Esophagus muscularis mucosa (tissue), 4 donors: ENCODE measurements at places on chromosomes 12 and 14. TPM values are rescaled to one million over a fixed set of nuclear protein-coding genes. Genes with fewer than 3 reads are reported as not detected.

DNA sequence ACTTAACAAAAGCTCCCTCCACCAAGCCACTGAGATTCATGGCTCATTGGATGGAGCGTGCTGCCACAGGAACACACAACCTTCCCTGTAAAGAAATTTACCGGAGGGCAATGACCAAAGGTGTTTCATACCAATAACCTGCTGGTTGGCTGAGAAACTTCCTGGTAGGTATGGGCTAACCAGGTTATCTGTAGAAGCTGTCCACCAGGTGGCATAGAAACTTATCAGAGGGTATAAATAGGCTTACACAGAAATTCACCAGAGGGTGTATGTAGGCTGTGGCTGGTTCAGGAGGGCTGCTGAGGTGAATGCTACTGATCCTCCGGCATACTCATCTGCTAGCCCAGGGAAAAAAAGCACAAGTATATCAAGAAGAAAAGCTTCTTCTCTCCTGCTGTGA, 27.1 kb upstream of the MTERF2 start:
- no peak overlapping the region for H3K27ac ChIP-seq
- peaks cover 14% of the 10 kb centered on the region for H3K4me1 ChIP-seq
- H3K4me3 ChIP-seq = no peak overlapping the region
- no peaks in the 10 kb centered on the region for H3K27me3 ChIP-seq

DNA sequence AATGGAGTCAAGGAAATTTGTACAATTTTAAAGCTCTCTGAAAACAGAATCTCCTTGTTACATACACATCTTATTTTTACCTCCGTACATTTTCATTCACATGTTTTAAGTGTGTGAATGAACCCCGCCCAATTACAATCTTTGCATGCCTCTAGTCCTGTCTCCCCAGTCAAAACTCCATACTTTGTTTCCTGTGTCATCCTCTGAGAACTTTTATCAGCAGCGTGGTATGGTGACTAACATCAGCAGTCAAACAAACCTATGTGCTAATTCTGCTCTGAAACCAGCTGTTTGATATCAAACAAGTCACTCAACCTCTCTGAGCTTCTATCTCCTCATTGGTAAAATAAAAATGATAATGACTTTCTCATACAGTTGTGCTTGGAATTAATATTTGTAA, 15.8 kb upstream of the ERGIC2 start:
- no peaks in the 10 kb centered on the region for H3K4me1 ChIP-seq
- no peak overlapping the region for H3K27ac ChIP-seq
- H3K27me3 ChIP-seq = no peaks in the 10 kb centered on the region
- H3K36me3 ChIP-seq = no peaks in the 10 kb centered on the region

DNA sequence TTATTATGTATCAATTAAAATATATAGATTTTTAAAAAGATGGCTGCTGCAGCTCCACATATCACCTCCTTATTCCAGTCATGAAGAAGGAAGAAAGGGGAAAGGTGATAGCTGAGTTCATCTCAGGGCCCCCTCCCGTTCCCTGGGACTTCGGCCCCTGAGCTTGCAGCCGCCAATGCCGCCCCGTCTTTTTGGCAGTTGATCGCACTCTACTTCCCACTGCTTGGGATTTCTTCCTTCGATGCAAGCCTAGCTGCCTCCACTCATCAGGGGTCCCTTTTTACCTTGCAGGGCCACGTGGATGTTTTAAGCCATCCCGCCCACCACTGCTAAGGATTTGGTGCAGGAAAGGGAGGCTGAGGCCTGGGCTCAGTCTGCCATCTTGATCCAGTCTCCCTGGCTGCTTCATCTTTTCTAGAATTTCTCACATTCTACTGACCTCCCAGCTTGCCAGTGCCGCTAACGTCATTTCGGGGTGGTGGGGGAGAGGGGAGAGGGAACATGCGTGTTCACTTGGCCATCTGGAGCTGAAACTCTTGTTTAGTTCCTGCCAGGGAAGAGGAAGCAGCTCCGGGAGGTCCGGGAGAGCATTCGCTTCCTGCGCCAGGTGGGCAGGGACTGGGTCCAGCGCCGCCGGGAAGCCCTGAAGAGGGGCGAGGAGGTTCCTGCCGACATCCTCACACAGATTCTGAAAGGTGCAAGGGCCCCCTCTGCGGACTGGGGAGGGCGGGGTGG, 31.3 kb downstream of the CYP46A1 start:
- peak; percentile 68 for DNase-seq
- H3K27me3 ChIP-seq = no peaks in the 10 kb centered on the region
- no peak overlapping the region for H3K4me3 ChIP-seq
- H3K27ac ChIP-seq = no peak overlapping the region
- H3K4me1 ChIP-seq = no peaks in the 10 kb centered on the region
- H3K36me3 ChIP-seq = no peaks in the 10 kb centered on the region

DNA sequence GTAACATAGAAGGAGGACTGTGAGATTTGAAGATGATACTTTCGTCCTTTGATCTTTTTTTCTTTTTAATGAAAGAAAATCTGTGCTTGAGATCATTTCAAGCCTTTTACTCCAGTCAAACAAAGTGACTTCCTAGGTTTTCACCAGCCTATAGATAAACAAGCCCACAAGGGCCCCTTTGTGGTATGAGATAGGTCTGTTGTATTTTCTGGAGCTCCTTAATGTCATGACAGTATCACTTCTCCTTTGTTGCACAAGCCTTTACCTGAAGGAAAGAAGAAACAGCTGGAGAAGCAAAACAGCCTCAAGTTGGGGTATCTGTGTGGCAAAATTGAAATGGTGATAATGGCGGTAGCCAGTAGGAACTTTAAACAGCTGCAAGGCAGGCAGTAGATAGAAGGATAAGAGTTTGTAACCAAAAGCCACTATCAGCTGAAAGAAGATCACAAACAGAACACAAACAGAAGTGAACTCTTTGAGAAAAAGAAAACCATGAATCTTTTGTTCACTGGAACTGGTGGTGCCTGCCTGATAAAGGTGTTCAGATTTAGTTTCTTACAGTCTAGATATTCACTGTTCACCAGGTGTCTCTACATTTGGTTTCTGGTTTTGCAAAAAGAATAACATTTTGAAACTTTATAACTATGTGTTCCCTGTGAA, 96.8 kb downstream of the LGR5 start:
- no peaks in the 10 kb centered on the region for H3K4me1 ChIP-seq
- H3K36me3 ChIP-seq = no peaks in the 10 kb centered on the region
- no peak overlapping the region for H3K27ac ChIP-seq
- no peak for DNase-seq
- no peaks in the 10 kb centered on the region for H3K27me3 ChIP-seq

DNA sequence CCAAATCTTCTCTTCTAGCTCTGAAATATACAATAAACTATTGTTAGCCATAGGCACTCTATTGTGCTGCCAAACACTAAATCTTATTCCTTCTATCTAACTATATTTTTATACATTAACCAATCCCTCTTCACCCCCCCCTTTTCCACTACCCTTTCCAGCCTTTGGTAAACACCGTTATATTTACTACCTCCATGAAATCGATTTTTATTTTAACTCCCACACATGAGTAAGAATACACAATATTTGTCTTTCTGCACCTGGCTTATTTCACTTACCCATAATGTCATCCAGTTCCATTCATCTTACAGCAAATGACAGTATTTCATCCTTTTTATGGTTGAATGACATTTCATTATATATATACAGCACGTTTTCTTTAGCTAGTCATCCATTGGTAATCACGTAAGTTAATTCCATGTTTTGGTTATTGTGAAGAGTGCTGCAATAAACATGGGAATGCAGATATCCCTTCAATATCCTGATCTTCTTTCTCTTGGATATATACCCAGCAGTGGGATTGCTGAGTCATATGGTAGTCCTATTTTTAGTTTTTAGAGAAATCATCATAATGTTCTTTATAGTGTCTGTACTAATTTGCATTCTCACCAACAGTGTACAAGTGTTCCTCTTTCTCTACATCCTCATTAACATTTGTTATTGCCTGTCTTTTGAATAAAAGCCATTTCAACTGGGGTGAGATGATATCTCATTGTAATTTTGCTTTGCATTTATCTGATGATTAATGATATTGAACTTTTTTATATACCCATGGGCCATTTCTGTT, 34.2 kb upstream of the PLBD1 start:
- no peak for DNase-seq
- H3K36me3 ChIP-seq = no peaks in the 10 kb centered on the region
- no peak overlapping the region for H3K27ac ChIP-seq

DNA sequence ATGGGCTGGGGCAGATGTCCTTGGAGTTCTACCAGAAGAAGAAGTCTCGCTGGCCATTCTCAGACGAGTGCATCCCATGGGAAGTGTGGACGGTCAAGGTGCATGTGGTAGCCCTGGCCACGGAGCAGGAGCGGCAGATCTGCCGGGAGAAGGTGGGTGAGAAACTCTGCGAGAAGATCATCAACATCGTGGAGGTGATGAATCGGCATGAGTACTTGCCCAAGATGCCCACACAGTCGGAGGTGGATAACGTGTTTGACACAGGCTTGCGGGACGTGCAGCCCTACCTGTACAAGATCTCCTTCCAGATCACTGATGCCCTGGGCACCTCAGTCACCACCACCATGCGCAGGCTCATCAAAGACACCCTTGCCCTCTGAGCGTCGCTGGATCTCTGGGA, 2.7 kb upstream of the SMIM41 start:
- H3K27ac ChIP-seq = no peak overlapping the region
- no peaks in the 10 kb centered on the region for H3K27me3 ChIP-seq
- DNase-seq = no peak

GRCh38 chr14:94583557-94583956, 2.3 kb downstream of the SERPINA5 start:
- no peak overlapping the region for H3K27ac ChIP-seq
- no peak overlapping the region for H3K4me3 ChIP-seq
- peaks cover 21% of the 10 kb centered on the region for H3K4me1 ChIP-seq
- no peak for DNase-seq

Gene PRDM4
- total RNA-seq = 24.7 TPM

Gene TSHR
- total RNA-seq = not detected

Gene TNFAIP2
- 29.0 TPM for total RNA-seq

DNA sequence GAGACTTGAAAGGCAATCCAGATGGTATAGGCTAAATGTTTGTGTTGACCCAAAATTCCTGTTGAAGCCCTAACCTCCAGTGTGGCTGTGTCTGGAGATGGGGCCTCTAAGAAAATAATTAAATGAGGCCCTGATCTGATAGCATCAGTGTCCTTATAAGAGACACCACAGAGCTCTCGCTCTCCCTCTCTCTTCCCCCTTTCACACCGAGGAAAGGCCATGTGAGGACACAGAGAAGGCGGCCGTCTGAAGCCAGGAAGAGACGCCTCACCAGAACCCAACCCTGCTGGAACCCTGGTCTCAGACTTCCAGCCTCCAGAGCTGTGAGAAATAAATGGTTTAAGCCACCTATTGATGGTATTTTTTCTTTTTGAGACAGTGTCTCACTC, 87.5 kb downstream of the SCARB1 start:
- no peak for DNase-seq
- peaks cover 10% of the 10 kb centered on the region for H3K4me1 ChIP-seq
- no peak overlapping the region for H3K27ac ChIP-seq
- no peaks in the 10 kb centered on the region for H3K27me3 ChIP-seq
- H3K4me3 ChIP-seq = no peak overlapping the region
- H3K36me3 ChIP-seq = no peaks in the 10 kb centered on the region

- no peaks in the 10 kb centered on the region for H3K36me3 ChIP-seq
- H3K27me3 ChIP-seq = no peaks in the 10 kb centered on the region
- no peak overlapping the region for H3K4me3 ChIP-seq
- no peaks in the 10 kb centered on the region for H3K4me1 ChIP-seq
- DNase-seq = no peak
Observed at GRCh38 chr14:70149596-70150165, 39.1 kb downstream of the SLC8A3 start.

DNA sequence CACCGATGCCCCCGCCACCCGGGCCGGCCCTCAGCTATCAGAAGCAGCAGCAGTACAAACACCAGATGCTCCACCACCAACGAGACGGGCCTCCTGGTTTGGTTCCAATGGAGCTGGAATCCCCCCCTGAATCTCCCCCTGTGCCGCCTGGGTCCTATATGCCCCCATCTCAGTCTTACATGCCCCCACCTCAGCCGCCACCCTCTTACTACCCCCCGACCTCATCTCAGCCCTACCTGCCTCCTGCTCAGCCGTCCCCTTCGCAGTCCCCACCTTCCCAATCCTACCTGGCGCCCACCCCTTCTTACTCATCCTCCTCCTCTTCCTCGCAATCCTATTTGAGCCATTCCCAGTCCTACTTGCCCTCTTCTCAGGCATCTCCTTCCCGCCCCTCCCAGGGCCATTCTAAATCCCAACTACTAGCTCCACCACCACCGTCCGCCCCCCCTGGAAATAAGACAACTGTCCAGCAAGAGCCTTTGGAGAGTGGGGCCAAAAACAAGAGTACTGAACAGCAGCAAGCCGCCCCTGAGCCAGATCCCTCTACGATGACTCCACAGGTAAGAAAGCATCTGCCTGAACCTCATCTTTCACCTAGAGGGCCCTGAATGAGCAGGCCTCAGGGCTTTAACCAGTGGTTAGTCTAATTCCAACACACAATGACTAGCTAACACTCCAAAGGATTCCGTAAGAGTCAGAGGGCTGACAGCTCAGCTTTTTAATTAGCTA, 851 bp downstream of the YLPM1 start:
- H3K27ac ChIP-seq = peak overlapping the region; percentile 86
- H3K4me1 ChIP-seq = peaks cover 54% of the 10 kb centered on the region
- no peaks in the 10 kb centered on the region for H3K27me3 ChIP-seq

DNA sequence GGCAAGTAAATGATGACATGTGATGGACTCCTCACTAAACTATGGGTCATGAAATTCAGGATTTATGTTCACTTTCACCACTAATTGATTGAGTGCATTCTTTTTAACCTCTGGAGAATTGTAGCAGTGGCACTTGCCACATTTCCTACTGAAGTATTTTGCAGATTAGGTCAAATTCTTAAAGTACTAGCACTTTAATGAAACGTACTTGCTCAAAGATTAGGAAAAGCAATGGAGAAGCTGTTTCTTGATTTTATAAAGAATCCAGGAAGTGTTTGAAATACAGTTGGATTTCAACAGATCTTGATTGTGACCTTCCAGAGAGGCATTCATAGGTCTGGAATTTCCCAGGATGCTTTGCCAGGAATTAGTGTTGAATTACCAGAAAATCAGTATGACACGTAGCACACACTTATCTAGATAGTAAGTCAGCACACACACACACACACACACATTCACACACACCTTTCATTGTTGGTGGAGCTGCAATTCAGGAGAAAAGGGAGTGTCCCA, 162.6 kb downstream of the MYRFL start:
- H3K27me3 ChIP-seq = no peaks in the 10 kb centered on the region
- H3K4me3 ChIP-seq = peak overlapping the region; percentile 22
- H3K36me3 ChIP-seq = no peaks in the 10 kb centered on the region
- peak overlapping the region; percentile 72 for H3K27ac ChIP-seq
- DNase-seq = no peak

DNA sequence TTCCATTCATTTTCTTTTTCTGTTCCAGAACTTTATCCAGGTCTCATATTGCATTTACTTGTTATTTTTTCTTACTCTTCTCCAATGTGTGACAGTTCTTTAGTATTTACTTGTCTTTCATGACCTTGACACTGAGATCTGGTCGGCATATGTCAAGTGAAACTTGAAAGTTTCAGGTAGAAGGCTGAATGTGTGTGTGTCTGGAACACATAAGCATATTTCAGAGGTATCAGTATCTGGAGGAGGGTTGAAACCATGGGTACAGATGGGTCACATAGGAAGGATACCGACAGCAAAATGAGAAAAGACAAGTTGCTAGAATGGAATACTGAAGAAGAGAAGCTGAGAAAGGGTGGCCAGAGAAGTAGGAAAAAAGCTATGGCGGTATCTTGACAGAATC, 22.5 kb upstream of the PTGDR start:
- H3K27ac ChIP-seq = no peak overlapping the region
- H3K4me1 ChIP-seq = no peaks in the 10 kb centered on the region
- H3K27me3 ChIP-seq = no peaks in the 10 kb centered on the region
- DNase-seq = no peak

GRCh38 chr12:132391326-132392041, 62.1 kb upstream of the GALNT9 start:
- H3K27me3 ChIP-seq = no peaks in the 10 kb centered on the region
- no peaks in the 10 kb centered on the region for H3K4me1 ChIP-seq
- H3K4me3 ChIP-seq = no peak overlapping the region
- H3K36me3 ChIP-seq = no peaks in the 10 kb centered on the region

Gene EPYC
- not detected for total RNA-seq
